CD4-positive, alpha-beta memory T cell (primary cell): ENCODE measurements at places on chromosomes 11 and 22.

- no peak for DNase-seq
Measured at GRCh38 chr11:109756951-109757350, 335.0 kb downstream of the C11orf87 start.

GRCh38 chr11:61834278-61835048 is 6.4 kb downstream of the FADS2 start:
- peak; percentile 34 for DNase-seq

- DNase-seq: no peak
Measured at GRCh38 chr22:30332994-30333706, 6.4 kb upstream of the TBC1D10A start.

DNA sequence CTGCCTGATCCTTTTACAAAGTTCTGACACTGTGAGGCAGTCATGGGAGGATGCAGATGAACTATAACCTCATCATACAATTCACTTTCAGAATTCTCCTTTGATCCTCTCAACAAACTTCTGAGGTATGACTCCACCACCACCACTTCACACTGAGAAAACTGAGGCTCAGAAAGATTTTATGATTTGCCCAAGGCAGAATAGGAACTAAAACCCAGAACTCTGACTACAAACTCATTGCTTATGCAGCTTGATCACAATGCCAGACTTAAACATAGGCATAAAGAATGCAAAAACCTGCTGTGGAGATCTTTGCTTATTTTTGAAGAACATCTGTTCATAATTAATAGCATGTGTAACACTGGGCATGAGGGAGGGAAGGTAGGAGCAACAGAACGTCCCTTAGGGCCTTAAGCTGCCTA is 20.4 kb downstream of the FAM168A start:
- no peak for DNase-seq

- peak; percentile 68 for DNase-seq
Measured at GRCh38 chr22:46542011-46542985, 4.9 kb upstream of the CELSR1 start.

DNA sequence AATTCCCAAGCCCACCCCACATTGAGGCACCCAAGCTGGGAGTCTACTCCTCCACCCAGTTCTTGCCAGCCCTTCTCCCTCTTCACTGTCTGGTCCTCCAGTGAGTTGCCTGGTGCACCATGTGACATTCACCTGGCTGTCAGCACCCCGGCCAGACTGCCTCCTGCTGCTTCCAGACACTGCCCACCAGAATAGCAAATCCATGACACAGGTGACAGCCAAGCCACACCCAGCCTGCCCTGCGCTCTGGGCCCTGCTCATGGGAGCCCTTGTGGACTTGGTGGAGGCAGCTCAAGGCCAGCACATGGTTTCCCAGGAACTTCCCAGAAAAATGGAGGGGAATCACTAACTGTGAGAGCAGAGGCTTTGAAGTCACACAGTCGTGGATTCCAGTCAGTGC is 96.3 kb upstream of the CSNK2A3 start:
- DNase-seq: no peak

DNA sequence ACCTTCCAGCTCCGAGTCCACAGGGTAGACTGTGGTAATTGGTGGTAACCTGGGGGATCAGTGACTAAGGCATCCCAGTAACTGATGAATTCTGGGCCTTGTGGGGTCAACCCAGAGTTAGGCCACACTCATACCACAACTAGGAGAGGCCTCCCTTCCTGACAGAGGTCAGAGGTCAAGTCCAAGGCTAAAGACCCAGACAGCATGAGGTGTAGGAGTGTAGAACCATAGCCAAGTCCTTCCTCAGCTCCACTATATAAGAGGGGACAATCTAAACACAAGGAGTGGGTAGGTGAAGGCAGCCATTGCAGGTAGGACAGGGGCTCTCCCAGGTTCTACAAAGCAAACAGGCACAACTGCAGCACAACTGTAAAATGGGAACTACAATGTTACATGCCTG is 4.6 kb downstream of the AP1B1 start:
- DNase-seq: no peak
